ENCODE measurements at places on chromosomes 1 and 21.

GRCh38 chr1:110648417-110648816 lies 26.3 kb downstream of the KCNA3 start:
- DNase-seq: no peak

DNA sequence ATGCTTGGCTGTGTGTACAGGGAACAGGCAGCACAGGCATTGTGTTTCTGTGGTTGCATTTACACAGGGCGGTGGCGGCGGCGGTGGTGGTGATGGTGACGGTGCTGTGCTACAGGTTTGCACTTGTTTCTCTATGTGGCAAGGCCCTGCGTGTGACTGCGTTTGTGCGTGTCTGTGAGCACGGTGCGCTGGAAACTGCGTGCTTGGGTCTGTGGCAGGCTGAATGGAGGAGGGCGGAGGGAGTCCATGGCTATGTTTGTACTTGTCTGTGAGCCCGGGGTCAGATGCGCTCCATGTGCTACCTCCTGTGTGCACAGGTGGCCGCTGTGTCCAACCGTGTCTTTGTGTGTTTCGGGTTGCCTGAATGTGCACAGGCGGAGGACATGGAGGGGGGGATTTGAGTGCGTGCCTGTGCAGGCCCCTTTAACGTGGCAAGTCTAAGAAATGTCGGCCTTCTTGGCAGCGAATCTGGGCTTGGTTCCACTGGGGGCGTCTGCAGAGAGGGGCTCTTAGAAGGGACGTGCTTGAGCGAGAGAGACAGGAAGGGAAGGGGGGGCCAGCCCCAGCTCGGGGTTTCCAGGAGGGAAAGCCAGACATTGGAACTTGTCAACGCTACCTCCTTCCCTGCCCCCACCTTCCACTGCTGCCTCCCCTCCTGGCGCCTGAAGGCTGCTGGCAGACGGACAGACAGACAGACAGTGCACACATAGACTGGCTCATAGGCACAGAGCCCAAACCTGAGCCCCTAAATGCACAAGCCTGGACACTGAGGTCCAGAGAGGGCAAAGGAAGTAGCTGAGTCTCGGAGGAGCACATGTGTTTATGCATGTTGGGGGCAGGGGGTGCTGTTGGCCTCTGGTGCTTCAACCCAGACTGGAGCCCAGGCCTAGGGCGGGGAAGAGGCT lies 32.7 kb upstream of the WASF2 start:
- DNase-seq: peak; percentile 59

DNA sequence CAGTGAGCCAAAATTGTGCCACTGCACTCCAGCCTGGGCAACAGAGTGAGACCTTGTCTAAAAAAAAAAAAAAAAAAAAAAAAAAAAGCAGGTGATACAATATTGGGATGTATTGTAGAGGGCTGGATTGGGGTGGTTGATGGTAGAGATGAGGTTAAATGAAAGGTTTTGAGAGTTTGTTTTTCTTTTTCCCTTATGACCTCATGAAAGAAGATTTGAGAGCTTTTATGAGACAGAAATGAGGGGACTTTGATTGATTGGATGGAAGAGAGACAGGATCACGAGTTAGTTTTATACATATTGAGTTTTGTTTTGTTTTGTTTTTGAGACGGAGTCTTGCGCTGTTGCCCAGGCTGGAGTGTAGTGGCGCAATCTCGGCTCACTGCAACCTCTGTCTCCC lies 27.1 kb downstream of the OSBPL9 start:
- no peak for DNase-seq

DNA sequence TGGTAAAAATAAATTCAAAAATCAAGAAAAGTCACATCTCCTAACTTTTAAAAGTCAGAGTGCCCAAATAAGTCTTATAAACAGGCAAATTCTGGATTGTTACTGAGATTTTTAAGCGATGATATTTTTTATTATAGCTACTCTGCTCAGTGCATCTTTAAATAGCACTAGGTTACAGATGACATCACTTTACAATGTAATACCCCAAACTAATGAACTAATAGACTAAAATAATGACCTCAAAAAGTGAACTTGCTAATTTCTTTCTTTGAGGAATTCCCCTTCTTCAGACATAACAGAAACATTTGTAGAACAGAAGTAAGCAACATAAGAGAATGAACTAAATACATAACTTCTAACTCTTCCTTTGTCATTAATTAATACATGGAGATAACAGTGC lies 33.0 kb upstream of the ACTA1 start:
- no peak for DNase-seq

GRCh38 chr21:44695184-44695583 lies 1.8 kb upstream of the KRTAP10-12 start:
- no peak for DNase-seq

DNA sequence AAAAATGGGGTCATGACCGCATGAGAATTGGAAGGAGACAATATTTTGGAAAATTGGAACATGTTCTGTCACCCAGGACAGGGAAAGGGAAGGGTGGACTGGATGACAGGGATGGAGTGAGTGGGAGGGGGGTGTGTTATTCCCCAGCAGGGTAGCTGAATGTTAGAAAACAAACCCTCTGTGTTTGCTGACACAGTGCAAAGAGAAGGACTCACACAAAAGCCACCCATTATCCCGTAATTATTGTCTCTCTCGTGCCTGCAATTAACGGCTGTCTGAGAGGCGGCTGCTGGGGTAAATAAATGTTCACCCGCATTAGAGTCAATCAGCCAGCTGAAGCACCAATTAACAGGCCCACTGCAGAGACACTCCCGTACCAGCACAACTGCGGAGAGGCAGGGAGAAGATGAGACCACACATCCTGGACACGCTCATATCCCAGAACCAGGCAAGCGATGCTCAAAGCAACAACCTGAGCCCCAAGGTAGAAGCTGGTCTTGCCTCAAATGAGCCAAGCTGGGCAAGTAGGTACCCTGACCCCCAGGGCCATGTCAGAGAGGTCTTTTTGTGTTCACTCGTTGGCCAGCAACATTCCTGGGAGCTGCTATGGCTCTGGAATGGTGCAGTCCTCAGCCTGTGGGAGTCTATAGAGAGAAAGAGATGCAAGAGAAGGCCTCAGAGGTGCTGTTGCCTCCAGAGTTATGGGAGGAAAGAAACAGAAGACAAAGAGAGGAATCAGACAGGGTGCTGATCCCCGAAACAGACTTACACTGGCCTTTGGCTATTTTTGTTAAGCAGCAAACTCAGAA lies 19.4 kb downstream of the PLEKHA6 start:
- DNase-seq: no peak

DNA sequence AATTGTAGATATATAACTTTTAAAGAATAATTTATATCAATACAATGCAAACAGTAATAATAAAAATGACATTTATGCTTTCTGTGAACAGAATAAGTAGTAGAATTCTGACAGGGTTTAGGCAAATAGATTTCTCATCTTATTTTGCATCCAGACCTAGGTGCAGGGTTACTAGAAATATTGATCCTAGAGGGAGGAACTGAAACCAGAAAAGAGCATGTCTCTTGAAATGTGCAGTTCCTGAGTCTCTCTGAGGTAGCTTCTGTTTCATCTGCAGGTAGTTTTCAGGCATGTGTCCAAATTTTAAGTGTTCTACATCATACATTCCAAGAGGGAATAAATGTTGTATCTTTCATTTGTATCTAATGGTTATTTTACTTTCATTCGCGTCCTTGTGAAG lies 631.9 kb upstream of the ADGRL4 start:
- DNase-seq: no peak

All from fibroblast of skin of right quadriceps (primary cell).